ENCODE measurements at places on chromosomes 4 and X.

DNA sequence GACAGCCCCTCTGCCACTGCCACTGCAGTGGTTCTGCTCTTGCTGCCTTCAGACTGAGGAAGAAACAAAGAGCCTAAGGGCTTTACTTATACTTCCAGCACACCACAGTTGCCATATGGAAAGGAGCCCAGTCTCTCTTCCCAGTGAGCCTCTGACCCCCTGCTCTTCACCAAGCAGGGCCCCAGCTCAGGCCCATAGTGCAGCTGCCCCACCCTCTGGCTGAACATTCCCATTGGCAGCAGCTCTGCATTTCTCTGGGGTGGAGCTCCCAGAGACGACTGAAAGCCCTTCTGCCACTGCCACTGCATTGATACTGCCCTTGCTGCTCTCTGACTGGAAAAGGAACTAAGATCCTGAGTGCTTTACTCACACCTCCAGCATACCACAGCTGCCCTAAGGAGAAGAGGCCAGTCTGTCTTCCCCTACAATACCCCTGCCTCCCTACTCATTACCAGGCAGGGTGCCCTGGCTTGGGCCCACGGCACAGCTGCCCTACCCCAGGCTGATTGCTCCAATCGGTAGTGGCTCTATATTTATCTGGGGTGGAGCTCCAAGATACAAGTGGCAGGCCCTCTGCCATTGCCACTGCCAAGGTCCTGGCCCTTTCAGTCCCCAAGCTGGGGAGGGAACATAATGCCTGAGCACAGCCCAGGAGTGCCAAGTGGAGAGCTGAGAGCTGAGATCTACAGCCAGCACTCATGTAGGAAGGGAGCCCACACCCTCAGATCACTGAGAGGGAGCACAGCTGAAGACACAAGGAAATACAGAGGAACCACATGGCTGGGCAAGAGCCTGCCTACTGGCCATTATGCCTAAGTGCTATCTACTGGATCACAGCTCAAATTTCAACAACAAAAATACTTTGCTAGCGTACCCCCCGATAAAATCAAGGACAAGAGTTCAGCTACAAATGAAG is 36.0 kb downstream of the AWAT2 start:
- no peak for DNase-seq

DNA sequence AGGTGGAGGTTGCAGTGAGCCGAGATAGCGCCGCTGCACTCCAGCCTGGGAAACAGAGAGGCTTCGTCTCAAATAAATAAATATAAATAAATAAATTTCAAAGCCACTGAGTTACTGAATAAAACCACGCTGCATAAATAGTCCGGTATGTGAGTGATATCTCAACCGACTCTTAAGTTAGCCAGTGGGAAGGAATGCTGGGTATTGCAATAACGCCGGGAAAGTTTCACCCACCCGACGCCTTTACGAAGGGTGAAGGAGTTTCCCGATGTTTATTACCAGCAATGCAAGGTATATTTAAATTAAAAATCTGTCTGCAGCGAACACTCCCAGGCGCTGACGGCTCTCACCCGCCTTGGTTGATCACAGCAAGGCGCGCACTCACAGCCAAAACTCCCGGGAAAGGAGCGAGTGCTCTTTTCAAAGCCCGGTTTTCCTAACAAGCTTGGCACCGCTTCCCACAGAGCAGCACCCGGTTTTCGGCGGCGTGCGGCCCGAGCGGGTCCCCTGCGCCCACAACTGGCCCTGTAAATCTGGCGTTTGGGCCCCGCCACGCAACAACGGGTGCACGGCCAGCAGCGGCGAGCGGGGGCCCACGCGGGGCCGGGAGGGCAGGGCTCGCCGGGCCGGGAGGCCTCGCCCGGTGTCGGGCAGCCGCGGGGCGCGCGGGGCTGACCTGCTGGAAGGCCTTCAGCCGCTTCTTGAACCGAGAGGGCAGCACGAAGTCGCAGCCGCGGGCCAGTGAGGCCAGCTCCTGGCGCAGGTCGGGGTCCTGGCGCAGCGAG is 13.7 kb downstream of the PPP2R3B start:
- no peak for DNase-seq

GRCh38 chr4:89741768-89742167 is 95.2 kb downstream of the SNCA start:
- no peak for DNase-seq

DNA sequence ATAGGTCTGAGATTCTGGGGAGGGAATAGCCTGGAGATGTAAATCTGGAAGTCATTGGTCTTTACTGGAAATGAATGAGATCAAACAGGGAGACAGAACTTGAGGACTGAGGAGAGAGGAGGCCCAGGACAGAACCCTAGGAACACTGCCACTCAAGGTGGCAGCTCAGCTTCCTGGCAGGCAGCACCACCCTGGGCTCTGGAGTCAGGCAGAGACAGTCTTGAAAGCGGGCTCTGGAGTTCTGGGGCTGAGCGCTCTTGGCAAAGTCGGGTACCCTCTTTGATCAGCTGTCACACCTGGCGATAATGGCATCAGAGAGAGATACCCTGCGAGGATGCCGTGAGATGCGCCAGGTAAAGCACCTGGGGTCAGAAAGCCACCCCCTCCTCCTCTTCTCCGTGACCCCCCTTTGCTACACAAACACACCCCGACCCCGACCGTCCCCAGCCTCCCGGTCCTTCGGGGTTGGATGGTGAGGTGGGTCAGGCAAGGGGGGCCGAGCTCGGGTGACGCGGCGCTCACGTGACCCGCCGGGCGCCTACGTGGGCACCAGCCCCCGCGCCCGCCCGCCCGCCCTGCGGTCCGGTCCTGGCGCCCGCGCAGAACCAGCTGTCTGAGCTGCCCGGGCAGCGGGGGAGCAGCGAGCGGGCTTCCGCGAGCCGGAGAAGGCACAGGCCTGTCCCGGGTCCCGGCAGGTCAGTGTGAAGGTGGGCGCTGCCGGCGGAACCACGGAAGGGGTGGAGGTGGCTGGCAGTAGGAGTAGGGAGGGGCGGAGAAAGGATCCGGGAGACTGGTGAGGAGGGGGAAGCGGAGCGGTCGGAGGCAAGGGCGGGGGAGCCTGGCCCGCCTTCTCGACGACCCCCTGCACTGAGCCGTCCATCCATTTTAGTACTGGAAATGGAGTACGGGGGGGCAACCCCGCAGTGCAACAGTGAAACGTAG is at the start of gene TCEAL3:
TCEAL3 (plus strand) TSS at position 600 of the 942 bp plus-strand sequence. CDS start 1,102 bp downstream, outside the sequence.
- DNase-seq: peak; percentile 34

GRCh38 chr4:102537269-102537668 is 36.1 kb downstream of the NFKB1 start:
- no peak for DNase-seq

- DNase-seq: no peak
These were observed 50.5 kb upstream of the FAM9C start for GRCh38 chrX:13094828-13095341.

DNA sequence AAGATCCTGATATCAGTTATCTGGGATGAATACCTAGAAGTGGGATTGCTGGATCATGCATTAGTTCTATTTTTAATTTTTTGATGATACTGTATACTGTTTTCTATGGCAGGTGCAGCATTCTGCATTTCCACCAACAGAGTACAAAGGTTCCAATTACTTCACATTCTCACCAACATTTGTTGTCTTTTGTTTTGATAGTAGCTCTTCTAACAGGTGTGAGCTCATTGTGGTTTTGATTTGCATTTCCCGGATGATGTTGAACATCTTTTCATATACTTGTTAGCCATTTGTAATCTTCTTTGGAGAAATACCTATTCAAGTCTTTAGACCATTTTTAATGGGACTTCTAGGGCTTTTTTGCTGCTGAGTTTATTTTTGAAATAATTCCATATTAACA is 139.2 kb upstream of the AMOT start:
- DNase-seq: no peak

- no peak for DNase-seq
These were observed 42.7 kb upstream of the GRPEL1 start for GRCh38 chr4:7110546-7110945.

GRCh38 chr4:168082379-168082778 is 10.0 kb upstream of the ANXA10 start:
- DNase-seq: no peak

DNA sequence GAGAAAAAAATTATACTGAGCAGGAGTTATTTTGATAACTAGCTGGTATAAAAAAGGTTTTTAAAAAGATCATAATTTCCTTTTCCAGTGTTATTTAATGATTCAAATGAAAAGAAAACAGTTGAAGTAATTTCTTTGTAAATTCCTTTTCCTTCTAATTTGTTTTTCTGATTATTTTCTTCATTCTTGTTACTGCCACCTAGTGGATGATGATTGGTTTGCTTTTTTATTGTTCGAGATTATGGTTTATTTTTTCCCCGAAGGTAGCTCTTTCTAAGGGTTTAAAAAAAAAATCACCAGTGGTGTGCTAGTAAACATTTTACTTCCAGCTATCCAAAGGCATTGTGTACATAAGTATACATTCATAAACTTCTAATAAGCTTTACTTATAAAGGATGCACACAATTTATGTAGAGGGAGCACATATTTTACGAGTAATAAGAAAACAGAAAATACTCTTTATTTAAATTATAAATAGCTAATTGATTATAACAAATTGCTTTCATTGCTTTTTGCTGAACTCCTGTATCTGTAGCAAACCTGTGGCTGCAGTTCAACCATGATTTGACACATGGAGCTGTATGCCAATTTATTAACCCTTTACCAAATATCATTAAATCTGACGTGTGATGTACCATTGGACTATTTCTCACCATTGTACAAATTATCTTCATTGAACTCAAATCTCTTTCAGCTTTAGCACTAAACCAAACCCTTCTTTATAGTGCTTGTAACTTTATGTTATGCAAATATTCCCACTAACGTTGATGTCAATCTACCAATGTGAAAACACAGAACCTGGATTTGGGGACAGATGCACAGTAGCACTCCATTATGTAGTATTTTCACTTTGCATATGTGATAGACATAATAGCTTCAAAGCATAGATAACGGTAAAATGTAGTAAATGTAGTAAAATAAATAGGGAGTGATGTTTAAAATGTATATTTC is 97.8 kb upstream of the ANK2 start:
- DNase-seq: no peak

DNA sequence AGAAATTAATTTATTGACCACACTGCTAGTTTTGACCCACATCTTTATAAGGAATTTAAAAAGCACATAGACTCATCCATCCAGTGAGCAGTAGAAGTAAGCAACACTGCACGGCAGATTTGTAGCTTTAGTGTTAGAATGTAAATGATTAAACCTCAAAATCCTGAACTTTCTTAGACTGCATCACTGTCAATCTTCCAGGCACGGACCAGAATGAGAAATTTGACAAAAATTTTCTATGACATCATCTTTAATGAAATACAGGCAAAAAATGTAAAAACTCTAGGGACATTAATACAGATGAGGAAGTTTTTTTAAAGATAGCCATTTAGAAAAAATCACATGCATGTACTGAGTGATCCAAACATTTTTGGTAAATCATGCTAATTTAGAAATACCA is 29.2 kb downstream of the NLGN4X start:
- no peak for DNase-seq

Data from stimulated activated CD8-positive, alpha-beta memory T cell treated with anti-CD3 and anti-CD28 coated beads, Interleukin-7, amount 100 ng/mL, for 4 hours (primary cell).